ENCODE measurements at places on chromosomes 2 and 18. TPM values are rescaled to one million over a fixed set of nuclear protein-coding genes. Genes with fewer than 3 reads are reported as not detected.

Gene SKOR2
- not detected for total RNA-seq

Gene TWIST2
- total RNA-seq: not detected

Gene ST8SIA3
- not detected for total RNA-seq

Gene ILKAP
- total RNA-seq: 77.3 TPM

Gene DSG4
- not detected for total RNA-seq

Gene ARHGAP25
- total RNA-seq: 324 TPM

Gene LOXL3
- total RNA-seq: 1.4 TPM

Gene DQX1
- 0.51 TPM for total RNA-seq

Gene SLC14A1
- total RNA-seq: 2.0 TPM

Measured in activated B cell treated with CpG ODN at 0.5 μM for 24 hours (primary cell).